ENCODE measurements at places on chromosomes 1 and 21.

DNA sequence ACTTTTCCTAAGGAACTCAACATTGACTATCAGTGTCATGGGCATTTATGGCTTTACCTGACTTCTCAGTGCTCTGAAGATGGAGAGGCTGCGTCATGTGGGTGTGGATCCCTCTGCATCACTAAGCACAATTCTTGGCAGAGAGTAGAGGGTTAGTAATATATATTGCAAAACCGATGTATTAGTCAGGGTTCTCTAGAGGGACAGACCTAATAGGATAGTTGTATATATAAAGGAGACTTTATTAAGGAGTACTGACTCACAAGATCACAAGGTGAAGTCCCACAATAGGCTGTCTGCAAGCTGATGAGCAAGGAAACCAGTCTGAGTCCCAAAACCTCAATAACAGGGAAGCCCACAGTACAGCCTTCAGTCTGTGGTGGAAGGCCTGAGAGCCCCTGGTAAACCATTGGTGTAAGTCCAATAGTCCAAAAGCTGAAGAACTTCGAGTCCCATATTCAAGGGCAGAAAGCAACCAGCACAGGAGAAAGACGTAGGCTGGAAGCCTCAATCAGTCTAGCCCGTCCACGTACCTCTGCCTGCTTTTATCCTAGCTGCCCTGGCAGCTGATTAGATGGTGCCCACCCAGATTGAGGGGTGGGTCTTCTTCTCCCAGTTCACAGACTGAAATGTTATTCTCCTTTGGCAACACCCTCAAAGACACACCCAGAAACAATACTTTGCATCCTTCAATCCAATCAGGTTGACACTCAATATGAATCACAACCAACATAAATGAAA lies 159.7 kb upstream of the NRIP1 start:
- no peak for DNase-seq

GRCh38 chr1:198734323-198735008 lies 95.6 kb downstream of the PTPRC start:
- DNase-seq: no peak

- no peak for DNase-seq
Measured at GRCh38 chr1:165116732-165117131, 239.8 kb downstream of the LMX1A start.

DNA sequence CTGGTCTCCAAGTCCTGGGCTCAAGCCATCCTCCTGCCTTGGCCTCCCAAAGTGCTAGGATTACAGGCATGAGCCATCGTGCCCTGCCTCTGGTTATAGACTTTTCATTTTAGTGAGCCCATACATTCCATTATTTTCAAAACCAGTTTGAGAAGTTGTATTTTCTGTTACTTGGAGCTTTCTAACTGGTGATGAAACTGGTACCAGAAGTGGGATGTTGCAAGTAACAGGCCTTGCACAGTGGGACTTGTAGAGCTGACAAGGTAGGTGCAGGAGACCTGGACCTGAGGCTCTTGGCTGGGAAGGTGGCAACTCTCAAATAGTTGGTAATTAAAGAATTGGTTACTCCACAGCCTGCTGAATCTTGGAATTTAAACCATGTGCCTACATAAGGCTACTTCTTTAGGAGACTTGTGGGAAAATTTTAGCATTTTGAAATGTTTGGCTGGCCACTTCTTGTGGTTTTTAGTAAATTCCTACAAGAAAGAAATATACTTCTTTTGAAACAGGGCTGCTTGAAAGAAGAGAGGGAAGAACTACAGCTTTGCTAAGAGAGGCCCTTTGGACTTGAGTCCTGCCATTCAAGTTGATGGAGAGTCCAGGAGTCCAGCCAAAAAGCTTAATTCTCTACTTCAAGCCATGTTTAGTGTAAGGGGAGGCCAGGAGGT lies 9.8 kb upstream of the ALPL start:
- no peak for DNase-seq

DNA sequence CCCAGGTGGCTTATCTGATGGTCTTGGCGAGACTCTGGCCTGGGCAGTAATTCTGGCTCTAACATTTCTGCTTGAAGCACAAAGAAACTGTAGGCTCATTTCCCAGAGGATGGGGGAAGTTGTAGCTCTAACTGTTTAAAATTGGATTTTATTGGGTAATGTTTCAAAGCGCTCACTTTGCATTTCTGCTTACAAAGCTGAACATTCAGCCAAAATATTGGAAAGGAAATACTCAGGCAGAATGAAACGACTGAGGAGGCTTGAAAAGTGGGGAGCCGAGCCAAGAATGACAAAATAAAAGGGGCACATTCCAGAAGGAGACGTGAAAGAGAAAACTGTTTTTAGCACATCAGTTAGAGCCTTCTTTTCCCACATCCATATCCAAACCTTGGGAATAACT lies 202.6 kb downstream of the GRIK1 start:
- DNase-seq: no peak

DNA sequence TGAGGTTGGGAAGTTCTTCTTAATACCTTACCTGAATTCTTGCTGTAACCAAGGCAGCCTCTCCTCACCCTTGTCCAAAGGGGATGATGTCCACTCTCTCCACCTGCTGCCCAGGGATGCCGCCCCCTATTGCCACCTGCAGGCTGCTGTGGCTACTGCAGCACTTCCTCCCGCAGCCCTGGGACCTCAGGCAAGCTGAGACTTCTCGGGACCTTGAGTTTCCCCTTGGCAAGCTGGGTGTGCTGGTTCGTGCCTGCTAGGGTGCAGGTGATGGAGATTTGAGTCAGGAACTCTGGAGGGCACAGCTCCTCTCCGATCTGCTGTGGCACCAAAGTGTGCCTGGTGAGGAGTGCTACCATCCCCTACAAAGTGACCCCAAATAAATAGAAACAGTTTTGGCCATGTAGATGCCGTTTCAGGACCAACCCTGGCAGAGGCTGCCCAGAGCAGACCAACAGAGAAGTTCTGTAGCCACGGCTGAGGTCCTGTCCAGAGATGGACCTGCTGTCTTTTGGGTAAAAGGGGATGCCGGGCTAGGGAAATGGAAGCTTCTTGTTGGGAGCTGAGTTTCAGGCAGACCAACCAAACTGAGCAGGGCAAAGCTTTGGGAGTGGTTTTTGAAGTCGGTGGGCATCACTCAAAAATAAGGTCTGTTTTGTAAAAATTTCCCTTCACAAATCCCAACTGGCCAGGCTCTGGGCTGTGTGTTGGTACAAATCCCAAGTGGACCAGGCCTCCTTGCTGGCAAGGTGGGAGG lies 31.7 kb downstream of the RUNX3 start:
- no peak for DNase-seq

GRCh38 chr1:15201849-15202551 lies 45.0 kb upstream of the FHAD1 start:
- no peak for DNase-seq

DNA sequence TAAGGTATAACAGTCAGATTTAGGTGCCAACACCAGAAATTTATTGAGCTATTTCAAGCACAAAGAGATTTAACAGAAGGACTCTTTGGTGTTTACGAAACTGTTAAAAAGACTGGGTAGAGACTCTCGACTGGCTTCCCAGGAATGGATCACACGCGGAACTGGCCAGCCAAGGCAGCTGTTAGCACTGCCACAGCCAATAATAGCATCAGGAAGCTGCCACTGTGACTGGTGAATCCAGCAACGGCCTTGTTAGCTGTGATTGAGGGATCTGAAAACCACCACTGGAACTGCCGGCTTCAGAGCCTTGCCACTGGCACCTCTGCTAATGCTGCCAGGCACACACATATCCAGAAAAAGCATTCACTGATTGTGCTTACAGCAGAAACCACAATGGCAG lies 10.6 kb upstream of the SIM2 start:
- no peak for DNase-seq

GRCh38 chr1:155938220-155938627 lies 3.2 kb upstream of the RXFP4 start:
- no peak for DNase-seq

DNA sequence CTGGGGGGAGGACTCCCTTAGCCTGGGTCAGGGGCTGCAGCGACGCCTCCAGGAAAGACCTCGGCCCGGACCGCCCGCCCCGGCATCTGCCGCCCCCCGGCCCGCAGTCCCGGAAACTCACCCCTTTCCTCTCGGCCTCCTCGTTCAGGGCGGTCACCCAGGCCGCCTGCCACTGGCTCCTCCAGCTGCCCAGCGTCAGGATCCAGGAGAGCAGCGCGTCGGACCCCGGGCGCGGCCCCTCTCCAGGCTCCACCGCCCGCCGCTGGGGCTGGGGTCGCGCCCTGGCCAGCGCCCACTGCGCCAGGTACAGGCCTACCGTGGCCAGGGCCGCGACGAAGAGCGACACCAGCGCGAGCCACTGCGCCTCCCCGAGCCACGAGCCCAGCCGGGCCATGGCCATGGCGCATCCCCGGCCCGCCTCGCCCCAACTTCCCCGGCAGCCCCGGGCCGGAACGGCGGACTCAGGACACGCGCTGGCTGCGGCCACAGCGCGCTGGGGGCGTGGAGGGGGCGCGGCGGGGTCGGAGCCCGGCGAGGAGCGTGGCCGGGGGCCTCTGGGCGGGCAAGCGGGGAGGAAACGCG lies 478 bp downstream of the C2CD2 start:
- no peak for DNase-seq

- peak; percentile 74 for DNase-seq
Measured at GRCh38 chr1:7378346-7379130, 392.6 kb upstream of the VAMP3 start.

DNA sequence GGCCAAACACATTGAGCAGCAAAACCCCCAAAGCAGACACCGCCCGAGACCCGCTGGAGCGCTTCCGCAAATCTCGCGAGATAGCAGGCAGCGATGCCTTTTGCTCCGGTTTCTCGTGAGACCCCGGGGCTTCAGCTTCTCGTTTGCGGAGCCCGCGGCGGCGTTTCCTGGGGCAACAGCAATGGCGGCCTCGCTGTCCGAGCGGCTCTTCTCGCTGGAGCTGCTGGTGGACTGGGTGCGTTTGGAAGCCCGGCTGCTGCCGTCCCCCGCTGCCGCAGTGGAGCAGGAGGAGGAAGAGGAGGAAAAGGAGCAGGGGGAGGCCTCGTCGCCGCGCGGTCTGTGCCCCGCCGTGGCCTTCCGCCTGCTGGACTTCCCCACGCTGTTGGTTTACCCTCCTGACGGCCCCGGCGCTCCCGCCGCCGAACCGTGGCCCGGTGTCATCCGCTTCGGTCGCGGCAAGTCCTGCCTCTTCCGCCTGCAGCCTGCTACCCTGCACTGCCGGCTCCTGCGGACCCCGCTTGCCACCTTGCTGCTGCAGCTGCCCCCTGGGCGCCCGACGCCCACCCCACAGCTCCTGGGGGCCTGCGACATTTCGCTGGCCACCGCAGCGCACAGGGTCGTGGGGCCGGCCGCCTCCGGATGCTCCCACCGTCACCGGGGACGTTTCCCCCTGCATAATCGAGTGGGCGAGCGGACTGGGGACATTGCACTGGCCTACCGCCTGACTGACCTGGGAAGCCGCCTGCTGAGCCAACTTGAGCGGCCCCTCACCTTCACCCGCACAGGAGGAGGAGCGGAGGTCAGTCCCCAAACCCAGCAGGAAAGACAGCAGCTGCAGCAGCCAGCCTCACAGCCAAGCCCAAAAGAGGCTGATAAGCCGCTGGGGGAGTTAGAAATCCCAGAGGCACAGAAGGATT lies at the start of gene MAP10:
TSS of gene MAP10 (plus strand) at position 148 of the 917 bp plus-strand sequence. CDS start at position 182, 34 bp downstream.
- no peak for DNase-seq

Data from vagina (tissue), 2 donors.